ENCODE measurements at places on chromosomes 16 and 17. TPM values are rescaled to one million over a fixed set of nuclear protein-coding genes. Genes with fewer than 3 reads are reported as not detected.

MYH2 gene
- not detected for total RNA-seq

SPDYE4 gene
- not detected for total RNA-seq

C1QL1 gene
- 0.33 TPM for total RNA-seq

KAT2A gene
- total RNA-seq, result 19.6 TPM

CES5A gene
- total RNA-seq, result under 0.01 TPM

MYL4 gene
- not detected for total RNA-seq

All from melanocyte of skin (primary cell).